ENCODE measurements at places on chromosomes 7 and 10.

- no peak for DNase-seq
Observed at GRCh38 chr10:11530806-11531205, 80.6 kb downstream of the USP6NL start.

- DNase-seq, result no peak
Observed at GRCh38 chr10:119614686-119615085, 17.9 kb upstream of the TIAL1 start.

DNA sequence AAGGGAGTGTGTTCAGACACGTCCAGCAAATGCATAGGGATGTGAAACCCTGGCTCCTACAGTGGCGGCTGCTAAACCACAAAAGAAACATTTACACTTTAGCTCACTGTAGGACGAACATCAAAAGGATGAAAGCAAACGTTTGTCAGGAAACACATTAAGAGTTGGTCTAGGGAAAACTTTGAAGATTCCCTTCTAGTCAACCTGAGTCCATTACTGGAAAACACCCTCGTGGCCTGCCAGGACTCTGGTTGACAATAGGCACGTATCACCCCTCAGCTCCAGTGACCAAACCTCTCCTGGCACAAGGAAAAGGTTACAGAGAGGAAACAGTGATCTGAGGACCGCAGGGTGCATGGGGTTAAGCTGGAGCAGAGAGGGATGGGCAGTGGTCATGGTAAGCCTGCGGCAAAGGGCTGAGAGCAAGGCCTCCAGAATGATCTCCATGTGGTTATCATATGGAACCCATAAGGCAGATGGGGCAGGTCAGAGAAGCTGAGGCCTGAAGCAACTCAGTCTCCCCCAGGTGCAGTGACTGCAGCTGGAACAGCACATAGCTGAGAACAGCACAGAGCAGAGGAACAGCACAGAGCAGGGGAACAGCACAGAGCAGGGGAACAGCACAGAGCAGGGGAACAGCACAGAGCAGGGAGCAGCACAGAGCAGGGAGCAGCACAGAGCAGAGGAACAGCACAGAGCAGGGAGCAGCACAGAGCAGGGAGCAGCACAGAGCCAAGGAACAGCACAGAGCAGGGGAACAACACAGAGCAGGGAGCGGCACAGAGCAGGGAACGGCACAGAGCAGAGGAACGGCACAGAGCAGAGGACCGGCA lies 49.9 kb downstream of the CHST15 start:
- DNase-seq, result no peak

DNA sequence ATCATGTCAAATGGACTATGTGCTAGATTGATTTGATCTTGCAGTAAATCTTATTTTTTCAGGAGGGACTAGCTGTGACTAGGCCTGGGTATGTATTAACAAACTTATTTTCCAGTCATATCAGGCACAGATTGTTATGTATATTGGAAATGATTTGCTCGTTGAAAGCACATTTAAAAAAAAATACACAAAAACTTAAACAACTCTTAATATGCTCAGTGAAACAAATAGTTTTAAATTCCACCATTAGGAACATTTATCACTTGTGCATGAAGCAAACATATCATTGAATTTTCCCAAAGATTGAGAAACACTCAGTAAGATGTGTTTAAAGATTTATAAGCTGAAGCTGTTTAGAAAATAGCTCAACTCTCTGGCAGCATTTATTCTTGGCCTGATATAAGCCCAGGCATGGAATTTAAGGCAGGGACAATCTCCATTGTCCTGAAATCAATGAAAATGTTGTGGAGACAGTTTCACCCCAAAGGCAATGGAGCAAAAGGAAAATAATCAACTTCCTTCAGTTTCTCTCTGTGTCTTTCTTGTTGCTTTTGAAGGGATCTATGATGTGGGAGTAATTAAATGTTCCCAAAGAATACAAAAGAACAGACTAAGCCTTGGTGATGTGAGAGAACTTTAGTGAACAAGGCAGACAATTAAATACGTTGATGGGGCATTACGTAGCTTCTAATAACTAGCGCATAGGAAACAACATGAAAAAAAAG lies 250.3 kb downstream of the GPR37 start:
- no peak for DNase-seq

DNA sequence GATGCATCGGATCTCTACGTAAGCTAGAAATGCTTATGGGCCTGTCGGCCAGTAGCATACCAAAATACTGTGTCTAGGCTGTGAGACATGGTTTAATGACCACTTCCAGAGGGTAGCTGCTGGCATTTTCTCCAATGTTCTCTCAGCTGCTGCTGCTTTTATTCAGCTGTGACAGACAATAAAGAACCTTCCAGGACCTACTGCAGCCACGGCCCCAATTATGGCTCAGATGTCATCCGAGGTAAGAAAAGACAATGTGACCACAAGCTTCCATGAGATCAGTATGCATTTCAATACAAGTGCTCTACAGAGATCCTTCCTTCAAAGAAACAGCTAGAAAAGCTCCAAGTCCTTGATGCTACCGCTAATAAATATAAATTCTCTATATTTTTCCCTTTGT lies 256.2 kb downstream of the SDHAF3 start:
- DNase-seq, result no peak

- DNase-seq, result no peak
Observed at GRCh38 chr10:131689486-131689885, 211.3 kb upstream of the PPP2R2D start.

DNA sequence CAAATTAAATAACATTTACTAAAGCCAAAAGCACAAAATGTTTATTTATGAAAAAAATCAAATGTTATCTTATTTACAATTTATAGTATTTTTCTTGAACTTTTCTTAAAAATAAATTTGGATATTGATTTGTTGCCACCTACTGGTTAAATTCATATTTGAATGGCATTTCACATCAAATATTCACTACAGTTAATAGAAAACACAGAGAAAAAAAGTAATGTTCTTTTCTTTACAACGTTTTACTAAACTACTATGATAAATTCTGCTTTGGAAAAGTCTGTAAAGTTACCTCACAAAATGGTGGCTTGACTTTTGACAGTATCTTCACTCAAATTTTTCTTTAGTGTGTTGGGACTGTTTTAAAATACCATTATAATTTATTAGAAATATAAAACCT lies 52.7 kb downstream of the SRPK2 start:
- DNase-seq, result no peak

DNA sequence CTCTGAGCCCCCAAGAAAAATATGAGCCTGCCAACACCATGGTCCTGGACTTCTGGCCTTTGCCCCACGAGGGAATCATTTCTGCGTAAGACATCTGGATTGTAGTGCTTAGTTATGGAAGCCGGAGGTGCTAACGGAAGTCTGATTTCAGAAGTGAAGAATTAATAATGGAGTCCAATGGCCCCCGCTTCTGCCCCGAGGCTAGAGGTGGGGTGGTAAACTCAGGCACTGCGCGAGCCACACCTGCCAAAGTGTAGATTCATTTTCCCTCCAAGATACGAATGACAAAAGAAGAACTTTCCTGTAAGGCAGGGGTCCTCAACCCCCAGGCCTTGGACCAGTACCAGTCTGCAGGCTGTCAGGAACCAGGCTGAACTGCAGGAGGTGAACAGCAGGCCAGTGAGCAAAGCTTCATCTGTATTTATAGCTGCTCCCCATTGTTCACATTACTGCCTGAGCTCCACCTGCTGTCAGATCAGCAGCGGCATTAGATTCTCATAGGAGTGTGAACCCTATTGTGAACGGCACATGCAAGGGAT lies 22.3 kb downstream of the CNPY1 start:
- no peak for DNase-seq

- DNase-seq, result no peak
Observed at GRCh38 chr7:34622771-34623250, 35.2 kb upstream of the NPSR1 start.

DNA sequence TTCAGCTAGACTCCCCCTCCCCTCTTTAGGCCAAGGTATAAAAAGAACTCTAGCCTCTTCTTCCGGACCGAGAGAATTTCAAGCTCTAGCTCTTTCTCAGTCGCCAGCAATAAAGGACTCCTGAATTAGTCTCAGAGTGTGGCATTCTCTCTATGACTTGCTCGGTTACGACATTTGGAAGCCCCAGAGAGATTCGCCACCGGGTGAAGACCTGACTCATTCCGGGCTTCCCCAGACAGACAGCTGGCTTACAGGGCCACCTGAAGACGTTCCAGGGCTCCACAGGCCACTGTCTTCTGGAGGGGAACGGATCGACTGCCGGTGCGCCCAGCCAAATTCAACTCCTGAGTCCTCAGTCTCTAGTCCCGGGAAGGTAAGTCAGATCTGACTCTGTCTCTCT lies at the start of gene AKR1B15:
Gene AKR1B15 (plus strand): TSS at position 234 of the 400 bp plus-strand sequence. CDS start 15,510 bp downstream, outside the sequence.
- no peak for DNase-seq

DNA sequence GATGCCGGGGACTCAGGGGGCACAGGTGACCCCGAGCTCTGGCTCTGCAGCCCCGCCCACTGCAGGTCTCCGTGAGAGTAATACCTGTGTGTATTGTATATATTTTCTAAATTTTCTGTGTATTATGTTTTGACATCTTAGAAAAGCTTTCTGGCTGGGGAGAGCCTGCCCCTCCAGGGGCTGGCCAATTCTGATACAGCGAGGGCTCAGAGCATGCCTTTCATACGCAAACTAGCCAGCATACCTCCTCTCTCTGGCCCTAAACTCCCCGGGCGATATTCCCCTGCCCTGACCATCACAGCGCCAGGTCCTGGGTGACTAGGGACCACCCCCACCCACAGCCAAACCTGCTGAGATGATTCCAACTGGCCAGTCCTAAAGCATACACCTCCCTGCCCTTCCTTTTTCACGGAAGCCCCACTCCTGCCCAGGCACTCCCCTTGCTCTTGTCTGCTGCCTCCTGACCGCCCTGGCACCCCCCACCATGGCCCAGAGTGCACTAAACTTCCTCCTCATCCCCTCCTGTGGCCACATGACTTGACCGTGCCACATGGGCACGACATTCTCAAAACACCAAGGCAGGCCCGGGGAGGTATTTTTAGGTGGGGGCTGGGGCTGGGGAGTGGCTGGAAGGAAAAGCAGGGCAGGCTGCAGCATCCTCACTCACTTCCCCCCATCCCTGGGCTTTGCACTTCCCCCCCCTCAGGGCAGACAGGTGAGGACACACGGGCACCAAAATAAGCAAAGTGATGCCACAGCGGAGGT lies 61.5 kb downstream of the INSIG1 start:
- no peak for DNase-seq

DNA sequence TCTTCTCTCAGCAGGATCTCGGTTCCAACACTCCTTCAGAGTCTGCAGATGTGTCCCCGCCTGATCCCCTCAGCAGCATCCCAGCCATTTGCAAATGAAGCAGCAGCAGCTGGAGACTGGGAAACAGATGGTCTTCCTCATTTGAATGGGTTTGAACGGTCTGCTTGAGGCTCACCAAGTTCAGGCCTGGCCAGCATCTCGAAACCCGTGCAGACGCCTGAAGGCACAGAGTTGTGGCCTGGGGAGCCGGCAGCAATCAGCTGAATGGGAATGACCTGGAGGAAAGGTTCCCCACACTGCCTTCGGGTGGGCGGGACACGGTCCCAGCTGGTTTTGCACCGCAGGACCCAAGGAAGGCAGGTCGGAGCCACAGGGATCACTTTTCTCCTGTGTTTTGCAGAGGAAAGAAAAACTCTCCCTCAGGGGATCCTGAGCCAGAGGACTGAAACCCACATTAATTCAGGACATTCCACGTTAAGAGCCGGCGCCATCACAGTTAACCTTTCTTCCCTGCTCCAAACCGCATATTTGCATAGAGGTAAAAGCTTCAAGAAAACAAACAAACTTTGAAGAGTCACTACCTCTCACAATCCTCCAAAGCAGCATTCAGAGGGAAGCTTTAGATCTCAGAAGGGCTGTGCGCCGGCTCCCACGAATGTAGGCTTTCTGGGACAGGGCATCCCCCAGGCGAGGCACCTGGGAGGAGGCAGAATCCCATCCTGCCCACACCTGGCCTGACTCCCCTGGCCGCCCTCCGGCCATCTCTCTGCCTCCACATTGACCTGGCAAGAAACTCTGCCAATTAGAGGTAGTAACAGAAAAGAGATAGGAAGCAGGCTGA lies 17.7 kb downstream of the FGFR2 start:
- no peak for DNase-seq

DNA sequence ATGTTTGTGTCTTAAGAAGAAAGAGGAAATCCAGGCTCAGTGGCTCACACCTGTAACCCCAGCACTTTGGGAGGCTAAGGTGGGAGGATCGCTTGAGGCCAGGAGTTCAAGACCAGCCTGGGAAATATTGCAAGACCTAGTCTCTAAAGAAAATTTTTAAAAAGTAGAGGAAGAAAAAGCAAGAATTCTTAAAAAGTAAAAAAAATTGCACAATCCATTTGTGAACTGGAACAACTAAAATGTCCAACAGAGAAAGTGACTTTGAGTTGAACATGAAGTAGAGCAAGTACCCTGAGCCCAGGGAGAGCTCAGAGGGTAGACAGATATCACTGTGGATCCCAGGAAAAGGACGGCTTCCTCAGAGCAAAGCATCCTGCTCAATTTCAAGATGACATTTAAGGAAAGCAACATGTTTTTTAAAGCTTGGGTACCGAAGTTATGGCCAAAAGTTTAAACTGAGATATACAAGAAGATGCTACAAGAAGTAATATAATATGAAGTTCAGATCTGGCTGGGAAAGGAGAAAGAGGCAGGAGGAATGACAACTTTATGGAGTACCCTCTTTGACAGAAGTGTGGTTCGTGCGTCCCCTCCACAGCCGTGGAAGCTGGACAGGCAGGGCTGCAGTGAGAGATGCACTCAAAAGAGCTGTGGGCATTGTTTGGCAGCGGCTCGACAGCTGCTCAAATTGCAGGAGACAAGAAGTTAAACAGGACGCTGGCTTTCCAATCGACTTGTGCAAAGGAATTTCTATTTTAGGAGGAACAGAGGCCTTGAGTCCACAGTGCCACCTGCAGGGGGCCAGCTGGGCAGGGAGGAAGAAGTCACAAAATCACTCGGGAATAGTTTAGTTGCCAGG lies 201.3 kb downstream of the JCAD start:
- DNase-seq, result no peak

GRCh38 chr10:28704464-28705161 lies 27.3 kb downstream of the BAMBI start:
- no peak for DNase-seq

DNA sequence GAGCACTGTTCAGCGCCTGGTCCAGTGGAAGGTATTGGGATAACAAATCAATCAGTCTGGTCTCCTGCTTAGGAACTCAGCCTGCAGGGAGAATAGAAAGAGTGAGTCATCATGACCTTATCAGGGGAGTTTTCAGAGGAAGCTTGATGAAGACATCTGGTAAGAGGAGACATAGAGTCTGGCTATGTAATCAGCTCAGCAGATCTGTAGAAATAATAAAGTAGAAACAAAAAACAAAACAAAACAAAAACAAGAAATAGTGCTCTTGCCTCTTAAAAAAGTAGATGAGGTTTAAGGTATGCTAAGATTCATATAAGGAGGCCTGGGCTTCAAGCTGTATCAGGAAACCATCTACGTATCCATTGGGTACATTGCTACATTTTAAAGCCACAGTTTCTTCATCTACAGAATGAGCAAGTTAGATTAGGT lies 14.4 kb downstream of the TAS2R41 start:
- DNase-seq, result no peak

GRCh38 chr7:94578614-94579013 lies 69.0 kb downstream of the CASD1 start:
- no peak for DNase-seq

GRCh38 chr7:98137826-98138151 lies 31.1 kb downstream of the LMTK2 start:
- no peak for DNase-seq

- DNase-seq, result no peak
Observed at GRCh38 chr7:100575206-100575631, 1.5 kb upstream of the SAP25 start.
